ENCODE measurements at places on chromosomes 5 and 9. TPM values are rescaled to one million over a fixed set of nuclear protein-coding genes. Genes with fewer than 3 reads are reported as not detected.

The AGXT2 gene
- total RNA-seq = not detected

The ABCA1 gene
- 100 TPM for total RNA-seq

The GM2A gene
- 58.0 TPM for total RNA-seq

The NUTM2G gene
- total RNA-seq = not detected

The FOXD4L6 gene
- total RNA-seq = not detected

The PRRT1B gene
- not detected for total RNA-seq

The PCDHGB4 gene
- 5.3 TPM for total RNA-seq

The PCDH12 gene
- 5.6 TPM for total RNA-seq

The PCDHGA7 gene
- total RNA-seq = 3.7 TPM

The ITGA1 gene
- total RNA-seq = 49.2 TPM

The WNT8A gene
- not detected for total RNA-seq

The LOX gene
- total RNA-seq = 22.4 TPM

The CCL21 gene
- total RNA-seq = 84.9 TPM

The TPD52L3 gene
- total RNA-seq = not detected

The CTXN3 gene
- total RNA-seq = not detected

The IFNA21 gene
- not detected for total RNA-seq

The TICAM2 gene
- total RNA-seq = 0.98 TPM

Data from breast epithelium (tissue), 4 donors.